ENCODE measurements at places on chromosomes 11 and 22. TPM values are rescaled to one million over a fixed set of nuclear protein-coding genes. Genes with fewer than 3 reads are reported as not detected.

HTATIP2 gene
- total RNA-seq = 18.5 TPM

PDE2A gene
- total RNA-seq = 1.1 TPM

IRAG1 gene
- 1.7 TPM for total RNA-seq

RIMBP3C gene
- total RNA-seq = 1.3 TPM

OVCH2 gene
- total RNA-seq = not detected

SLC22A8 gene
- total RNA-seq = not detected

PTPN5 gene
- 0.09 TPM for total RNA-seq

JAML gene
- 58.8 TPM for total RNA-seq

MTMR2 gene
- 11.4 TPM for total RNA-seq

PANX2 gene
- total RNA-seq = 0.09 TPM

KRTAP5-9 gene
- total RNA-seq = not detected

TEX54 gene
- not detected for total RNA-seq

SYCE3 gene
- 0.19 TPM for total RNA-seq

MCM5 gene
- total RNA-seq = 86.9 TPM

OR6Q1 gene
- total RNA-seq = not detected

SLC37A2 gene
- 4.3 TPM for total RNA-seq

F2 gene
- 0.14 TPM for total RNA-seq

TMEM191B gene
- 1.2 TPM for total RNA-seq

OR5A1 gene
- total RNA-seq = not detected

OR8D1 gene
- total RNA-seq = not detected

SLC7A4 gene
- total RNA-seq = 0.19 TPM
